ENCODE measurements at places on chromosomes 7 and 10.

GRCh38 chr10:124894569-124895215 is 47.2 kb upstream of the ZRANB1 start:
- DNase-seq, result no peak

GRCh38 chr10:51907361-51907760 is 208.0 kb upstream of the CSTF2T start:
- DNase-seq, result no peak

- no peak for DNase-seq
These were observed 30.8 kb downstream of the C10orf143 start for GRCh38 chr10:130079614-130080460.

- DNase-seq, result no peak
These were observed 51.7 kb downstream of the MAPK8 start for GRCh38 chr10:48358162-48358561.

- no peak for DNase-seq
These were observed 8.2 kb downstream of the ASB15 start for GRCh38 chr7:123609883-123610239.

- no peak for DNase-seq
These were observed 104.6 kb downstream of the NRP1 start for GRCh38 chr10:33229949-33230267.

- DNase-seq, result no peak
These were observed 113.4 kb downstream of the JAZF1 start for GRCh38 chr7:28067171-28067570.

DNA sequence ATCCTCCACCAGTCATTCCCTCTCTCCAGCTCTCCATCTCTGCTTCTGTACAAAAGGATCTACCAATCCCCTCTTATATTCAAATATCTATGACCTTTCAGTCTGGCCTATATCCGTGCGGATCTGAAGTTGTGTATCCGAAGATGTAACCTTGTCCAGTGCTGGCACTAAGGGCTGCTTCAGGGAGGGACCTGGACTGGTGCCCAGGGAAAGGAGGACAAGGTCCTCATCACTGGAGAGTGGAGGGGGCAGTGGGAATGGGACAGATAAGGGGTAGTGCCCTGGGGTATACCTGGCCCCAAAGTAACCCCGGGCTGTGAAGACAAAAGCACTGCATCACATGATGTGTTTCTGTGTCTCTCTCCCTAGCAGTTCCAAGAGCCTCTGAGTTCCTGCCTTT is 1.8 kb downstream of the TMEM225B start:
- DNase-seq, result no peak

DNA sequence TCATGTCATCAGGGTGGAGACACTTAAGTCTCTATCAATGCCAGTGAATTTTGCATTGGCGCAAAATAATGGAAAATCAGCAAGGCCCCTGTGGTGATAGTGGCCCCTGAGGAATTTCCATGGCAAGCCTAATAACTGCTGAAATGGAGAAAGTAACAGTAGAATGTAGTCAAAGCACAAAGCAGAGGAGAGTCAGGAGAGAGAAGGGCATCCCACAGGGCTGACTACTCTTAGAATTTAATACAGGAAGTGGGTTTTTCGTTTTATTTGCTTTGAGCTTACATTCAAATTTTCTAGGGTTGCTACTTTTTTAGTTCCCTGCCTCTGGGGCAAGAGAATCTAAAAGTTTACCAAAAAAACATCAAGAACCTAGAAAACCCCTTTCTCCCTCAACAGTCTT is 39.0 kb downstream of the BZW2 start:
- DNase-seq, result no peak

- no peak for DNase-seq
These were observed 1193.4 kb downstream of the SORCS3 start for GRCh38 chr10:105834261-105835059.

- no peak for DNase-seq
These were observed 7.7 kb upstream of the HTR5A start for GRCh38 chr7:155062411-155062810.

GRCh38 chr10:83649471-83649870 is 489.8 kb upstream of the GHITM start:
- DNase-seq, result no peak

- DNase-seq, result no peak
These were observed 48.8 kb downstream of the COL26A1 start for GRCh38 chr7:101411508-101411874.
